Stimulated activated CD8-positive, alpha-beta memory T cell treated with anti-CD3 and anti-CD28 coated beads, Interleukin-15, amount 100 ng/mL, for 24 hours (primary cell): ENCODE measurements at places on chromosomes 3 and 15.

DNA sequence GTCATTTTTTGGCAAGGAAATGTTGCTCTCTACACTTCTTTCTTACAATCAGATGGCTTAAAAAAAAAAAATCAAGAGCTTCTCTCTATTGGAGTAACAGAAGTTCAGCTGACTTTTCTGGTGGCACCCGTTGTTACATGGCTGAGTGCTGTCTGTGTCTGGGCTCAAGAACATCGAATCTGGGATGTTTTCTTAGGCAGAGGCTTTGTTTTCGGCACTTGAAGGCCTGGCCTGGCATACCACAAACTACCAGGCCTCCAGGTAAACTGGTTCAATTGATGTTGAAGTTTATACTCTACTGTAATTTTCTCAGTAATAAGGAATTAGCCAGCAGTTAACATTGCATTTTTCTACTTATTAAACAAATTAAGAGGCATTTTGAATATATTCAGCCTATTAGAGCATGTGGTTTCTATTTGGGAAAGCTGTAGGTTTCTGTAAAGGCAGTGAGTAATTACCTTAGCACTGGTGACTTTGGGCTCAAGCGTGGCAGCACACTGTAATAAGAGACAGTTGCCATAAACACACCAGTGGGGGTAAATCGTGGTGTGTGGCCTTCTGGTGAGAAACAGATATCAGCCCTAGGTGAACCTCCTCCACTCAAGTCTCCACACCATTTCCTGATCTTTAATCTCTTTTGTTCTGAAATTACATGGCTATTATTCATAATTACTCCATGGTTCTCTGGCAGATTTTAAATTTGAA, 544.7 kb downstream of the MECOM start:
- DNase-seq: no peak

DNA sequence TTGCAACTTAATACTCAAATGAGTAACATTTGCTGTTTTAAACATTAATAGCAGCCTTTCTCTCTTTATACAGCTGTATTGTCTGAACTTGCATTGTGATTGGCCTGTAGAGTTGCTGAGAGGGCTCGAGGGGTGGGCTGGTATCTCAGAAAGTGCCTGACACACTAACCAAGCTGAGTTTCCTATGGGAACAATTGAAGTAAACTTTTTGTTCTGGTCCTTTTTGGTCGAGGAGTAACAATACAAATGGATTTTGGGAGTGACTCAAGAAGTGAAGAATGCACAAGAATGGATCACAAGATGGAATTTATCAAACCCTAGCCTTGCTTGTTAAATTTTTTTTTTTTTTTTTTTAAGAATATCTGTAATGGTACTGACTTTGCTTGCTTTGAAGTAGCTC, 40.3 kb downstream of the CTNNB1 start:
- no peak for DNase-seq

DNA sequence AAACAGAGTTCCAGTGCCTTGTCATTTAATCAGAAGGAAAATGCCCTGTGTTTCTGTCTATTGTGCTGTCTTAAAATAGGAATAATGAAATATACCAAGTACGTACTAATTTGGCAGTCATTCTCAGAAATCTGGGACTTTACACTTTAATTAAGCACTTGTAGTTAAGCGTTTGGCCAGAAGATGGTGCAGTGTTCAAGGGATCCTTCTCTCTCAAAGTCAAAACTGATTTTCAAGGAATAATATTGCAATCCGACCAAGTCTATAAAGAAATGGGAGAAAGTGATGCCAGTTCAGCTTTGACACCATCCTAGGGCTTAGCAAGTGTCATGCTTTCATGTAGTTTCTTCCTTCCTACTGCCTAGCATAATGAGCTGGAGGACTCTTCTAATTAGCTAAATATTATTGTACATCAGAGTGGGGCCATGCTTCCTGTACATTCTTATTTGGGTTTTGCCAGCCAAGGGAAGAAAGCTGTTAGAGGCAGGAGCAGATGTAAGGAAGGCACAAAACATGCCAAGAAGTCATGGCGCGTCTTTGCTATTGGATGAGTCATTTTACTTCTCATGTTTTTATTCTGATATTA, 64.8 kb downstream of the SAMMSON start:
- no peak for DNase-seq

DNA sequence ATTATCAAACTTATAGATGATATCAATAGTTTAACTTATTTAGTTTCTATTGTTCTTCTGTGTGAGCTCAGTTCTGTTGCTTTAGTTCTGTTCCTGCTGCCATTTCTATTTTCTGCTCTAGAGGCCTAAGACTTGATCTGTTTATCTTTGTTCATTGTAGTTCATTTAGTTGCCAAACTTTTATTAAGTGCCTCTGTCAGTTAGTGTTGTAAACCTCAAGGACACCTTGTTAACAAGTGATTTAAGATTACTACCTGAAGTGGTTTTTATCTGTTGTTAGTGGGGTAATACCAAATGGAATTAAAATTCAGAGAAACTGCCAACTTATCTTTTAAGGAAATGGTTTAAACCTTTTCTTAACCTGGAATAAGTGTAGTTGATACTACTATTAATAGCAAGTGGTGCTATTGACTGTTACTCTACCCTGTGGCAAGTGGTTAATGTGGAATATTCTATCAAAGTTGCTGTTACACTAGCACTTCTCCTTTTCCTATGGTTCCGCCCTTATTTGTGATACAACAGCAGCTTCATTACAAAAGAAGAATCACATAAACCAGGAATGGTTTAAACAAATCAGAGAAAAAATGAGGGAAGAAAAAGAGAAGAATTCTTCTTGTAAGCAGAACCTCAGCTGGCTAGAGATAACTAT, 500.6 kb upstream of the GOLIM4 start:
- no peak for DNase-seq

DNA sequence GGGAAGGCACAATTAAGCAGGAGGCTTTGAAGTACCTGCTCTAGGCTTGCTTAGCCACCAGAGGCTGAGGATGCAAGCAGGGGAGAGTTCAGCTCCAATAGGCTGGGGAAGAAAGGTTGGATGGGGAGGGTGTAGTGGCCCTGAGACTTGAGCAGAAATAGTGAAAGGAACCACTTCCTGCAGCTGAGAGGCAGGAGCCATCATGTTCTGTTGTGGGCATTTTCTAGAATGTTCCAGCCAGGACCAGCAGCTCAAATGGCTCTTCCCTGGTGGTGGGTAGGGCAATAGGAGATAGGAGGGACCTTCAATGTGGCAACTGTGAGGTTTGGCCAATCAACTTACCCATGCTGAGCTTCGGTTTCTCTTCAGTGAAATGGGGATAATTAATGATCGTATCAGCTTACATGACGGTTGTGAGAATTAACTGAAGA, 79.1 kb upstream of the CGNL1 start:
- no peak for DNase-seq

GRCh38 chr3:38000242-38000916, 9.8 kb downstream of the VILL start:
- DNase-seq: no peak

GRCh38 chr15:36917411-36918267, 182.7 kb downstream of the MEIS2 start:
- no peak for DNase-seq

DNA sequence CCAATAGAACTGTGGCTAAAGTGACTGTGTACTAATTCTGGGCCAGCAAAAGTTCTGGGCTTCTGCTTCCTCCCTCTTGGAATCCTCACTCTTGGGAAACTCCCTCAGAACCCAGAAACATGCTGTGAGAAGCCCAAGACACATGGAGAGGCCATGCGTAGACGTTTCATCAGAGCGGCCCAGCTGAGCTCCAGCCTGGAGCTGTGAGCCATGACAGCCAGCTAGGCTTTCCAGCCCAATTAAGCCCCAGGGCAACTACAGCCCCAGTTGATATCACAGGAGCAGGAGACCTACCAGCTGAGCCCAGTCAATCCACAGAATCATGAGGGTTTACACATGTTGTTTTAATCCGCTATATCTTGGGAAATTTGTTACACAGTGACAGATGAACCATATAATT, 43.6 kb upstream of the CNOT10 start:
- no peak for DNase-seq

DNA sequence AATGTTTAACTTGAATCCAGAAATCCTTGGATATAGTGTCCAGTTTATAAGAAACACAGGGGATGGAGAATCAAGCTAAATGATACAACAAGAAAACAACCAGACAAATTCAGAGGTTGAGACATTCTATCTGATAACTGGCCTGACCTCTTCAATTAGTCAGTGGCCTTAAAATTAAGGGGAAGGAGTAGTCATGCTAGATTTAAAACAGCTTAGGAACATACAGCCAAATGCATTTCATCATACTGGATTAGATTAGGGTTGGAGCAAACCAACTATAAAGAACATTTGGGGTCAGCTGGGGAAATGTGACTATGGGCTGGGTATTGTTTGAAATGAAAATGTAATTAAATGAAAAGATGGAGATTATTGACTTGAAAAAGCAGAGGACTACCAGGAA, 53.3 kb downstream of the PPARG start:
- DNase-seq: no peak

- no peak for DNase-seq
Observed at GRCh38 chr3:104909721-104910120, 457.0 kb upstream of the ALCAM start.

GRCh38 chr3:1082108-1082507, 10.7 kb upstream of the CNTN6 start:
- DNase-seq: no peak

DNA sequence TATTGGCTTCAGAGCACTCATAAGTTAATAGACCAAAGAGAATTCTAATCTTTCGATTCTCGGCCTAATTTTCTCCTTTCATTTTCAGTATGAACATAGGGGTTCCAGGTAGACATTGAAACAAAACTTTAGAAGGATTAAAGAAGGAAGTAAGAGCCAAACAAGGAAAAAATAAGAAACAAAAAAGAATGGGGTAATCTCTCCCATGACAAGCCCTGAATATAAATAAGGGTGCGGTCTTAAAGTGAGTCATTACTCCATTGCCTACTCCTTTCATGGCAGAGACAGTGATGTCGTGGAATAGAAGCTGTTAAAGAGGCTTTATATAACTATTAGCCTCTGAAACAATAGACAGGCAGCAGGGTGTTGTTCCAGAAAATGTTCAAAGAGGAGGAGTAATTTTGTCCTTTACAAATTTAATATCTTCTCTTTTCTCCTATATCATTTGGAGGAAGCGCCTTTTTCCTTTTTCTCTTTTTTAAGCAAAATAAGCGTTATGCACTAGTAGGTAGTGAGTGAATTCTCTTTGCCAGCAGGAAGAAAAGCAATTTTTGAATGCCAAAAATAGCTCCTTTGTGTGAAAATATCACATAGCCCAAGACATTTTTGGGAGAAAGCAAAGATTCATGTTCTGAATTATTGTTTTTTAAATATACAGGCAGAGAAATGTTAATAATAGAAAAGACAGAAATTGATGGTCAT, 607.9 kb upstream of the KCNMB2 start:
- no peak for DNase-seq

GRCh38 chr15:47721676-47722075, 4.4 kb downstream of the SEMA6D start:
- DNase-seq: no peak

DNA sequence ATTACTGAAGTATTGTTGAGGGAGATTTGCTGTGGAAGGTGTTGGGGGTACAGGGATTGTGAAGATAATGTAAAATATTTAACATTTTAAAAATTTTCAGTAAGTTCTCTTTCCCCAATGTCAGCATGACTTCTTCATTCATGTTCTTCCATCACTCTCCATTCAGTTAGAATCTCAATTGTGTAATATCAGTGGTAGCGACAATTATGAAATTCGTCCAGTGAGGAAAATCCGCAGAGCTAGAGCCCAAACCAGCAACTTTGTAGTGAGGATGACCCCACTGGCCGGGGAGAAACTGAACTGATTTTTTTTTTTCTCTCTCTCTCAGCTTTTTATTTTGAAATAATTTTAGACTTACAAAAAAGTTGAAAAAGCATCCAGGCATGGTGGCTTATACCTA, 171.7 kb downstream of the PGPEP1L start:
- no peak for DNase-seq

GRCh38 chr3:31762097-31762764, 218.8 kb downstream of the OSBPL10 start:
- no peak for DNase-seq

DNA sequence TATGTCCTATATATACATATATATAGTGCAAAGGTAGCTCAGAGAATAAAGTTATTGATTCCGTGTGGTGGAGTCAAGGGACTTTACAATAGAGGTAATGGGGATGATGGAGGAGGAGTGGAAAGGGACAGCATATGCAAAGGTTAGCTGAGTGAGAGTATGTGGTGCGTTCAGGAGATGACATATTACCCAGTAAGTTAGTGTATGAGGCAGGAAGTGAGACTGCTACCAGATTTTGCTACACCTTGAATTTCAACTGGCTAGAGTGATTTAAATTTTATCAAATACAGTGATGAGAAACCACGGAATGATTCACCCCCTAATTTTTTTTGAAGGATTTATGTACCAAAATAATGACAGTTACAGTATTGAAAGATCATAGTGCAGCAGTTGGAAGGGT, 2.8 kb downstream of the ACTL6A start:
- DNase-seq: no peak

DNA sequence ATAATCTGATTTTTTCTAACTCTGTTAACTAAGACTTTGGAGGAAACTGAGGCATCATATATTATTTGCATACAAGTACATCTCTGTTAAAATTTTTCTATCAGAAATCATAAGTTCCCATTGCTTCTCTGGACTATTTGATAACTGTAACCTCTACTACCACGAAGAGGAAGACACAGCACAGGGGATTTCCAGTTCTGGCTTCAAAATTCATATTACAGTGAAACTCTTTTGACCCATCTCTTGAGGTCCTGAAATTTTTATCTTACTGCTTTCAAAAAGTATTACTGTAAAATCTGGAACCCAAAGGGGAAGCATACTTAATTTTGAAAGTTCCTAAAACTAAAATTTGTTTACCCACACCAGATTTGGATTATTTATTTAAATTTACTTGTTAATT, 4.2 kb downstream of the PLSCR1 start:
- no peak for DNase-seq

GRCh38 chr15:39411102-39411989, 169.5 kb upstream of the THBS1 start:
- DNase-seq: no peak
